ENCODE measurements at places on chromosomes 3 and 15.

DNA sequence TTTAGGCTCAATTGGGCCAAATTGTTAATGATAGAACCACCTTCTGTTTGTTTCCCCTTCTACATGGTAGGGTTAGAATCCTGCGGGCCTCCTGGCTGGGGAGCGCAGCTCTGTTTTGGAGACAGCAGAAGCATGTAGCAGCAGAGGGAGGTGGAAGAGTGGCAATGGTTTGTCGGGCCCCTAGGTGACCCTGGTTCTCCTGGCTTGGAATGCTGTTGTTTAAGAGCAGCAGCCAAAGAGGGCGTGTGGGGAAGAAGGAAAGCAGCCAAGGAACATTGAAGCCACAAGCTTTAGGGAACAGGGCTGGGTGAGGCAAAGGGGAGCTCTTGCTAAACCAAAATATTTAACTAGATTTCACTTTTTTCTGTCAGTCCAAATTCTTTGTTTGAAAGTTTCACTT is 213.7 kb upstream of the NR2E3 start:
- no peak for DNase-seq

DNA sequence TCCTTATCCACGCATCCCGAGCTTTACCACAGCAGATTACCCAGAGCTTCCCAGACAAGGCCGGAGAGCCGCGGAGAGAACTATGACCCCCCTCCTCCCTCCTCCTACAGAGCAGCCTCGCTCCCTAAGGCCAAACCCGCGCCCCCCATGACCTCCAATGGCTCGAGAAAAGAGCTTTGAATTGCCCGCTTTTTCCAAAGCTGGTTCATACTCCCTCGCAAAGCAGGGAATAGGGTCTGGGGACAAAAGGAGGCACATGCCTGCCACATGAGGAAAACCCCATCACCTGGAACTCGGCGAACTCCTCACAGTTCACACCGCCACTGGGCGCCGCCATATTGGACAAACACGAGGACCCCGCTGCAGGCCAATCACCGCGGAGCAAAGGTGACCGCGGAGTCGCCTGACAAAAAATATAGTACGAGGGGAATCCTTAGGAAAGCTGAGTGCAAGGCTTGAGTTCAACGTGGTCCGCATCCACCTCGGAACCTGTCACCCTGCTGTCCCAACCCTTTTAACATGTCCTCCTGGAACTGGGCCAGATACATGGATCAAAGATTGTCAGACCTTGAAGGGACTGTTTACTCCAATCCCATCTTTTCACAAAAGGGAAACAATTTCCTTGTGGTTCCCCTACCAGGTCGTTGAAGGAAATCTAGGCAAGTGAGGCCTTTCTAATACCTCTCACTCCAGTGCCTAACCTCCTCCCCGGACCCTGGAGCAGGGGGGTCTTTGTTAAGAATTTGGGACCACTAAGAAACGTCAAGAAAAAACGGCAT is at the start of gene MIX23:
Gene MIX23, minus strand, starts transcription at position 344 of the 779 bp plus-strand sequence. Its CDS starts 7 bp downstream, at position 337.
- peak; percentile 67 for DNase-seq

GRCh38 chr3:65762235-65762580 is 276.5 kb downstream of the MAGI1 start:
- DNase-seq = no peak

DNA sequence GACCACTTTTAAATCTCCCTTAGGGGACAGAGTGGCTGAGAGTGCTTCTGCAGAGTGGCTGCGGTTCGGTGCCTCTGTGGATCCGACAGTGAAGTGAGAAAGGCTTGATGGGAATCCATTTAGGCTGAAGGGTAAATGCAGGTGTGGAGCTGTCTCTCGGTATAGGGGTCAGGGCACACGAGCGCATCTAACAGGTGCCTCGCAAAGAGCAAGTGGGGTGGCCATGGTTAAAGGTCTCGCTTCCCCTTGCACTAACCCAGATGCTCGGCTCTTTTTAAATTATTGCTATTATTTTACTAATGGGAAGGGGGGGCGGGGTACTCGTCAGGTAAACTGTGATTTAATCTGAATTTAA is 598 bp upstream of the GJD2 start:
- no peak for DNase-seq

GRCh38 chr15:74892313-74892712 is 2.5 kb downstream of the MPI start:
- DNase-seq = peak; percentile 56

GRCh38 chr3:102235679-102236078 is 199.1 kb upstream of the ZPLD1 start:
- DNase-seq = peak; percentile 43

DNA sequence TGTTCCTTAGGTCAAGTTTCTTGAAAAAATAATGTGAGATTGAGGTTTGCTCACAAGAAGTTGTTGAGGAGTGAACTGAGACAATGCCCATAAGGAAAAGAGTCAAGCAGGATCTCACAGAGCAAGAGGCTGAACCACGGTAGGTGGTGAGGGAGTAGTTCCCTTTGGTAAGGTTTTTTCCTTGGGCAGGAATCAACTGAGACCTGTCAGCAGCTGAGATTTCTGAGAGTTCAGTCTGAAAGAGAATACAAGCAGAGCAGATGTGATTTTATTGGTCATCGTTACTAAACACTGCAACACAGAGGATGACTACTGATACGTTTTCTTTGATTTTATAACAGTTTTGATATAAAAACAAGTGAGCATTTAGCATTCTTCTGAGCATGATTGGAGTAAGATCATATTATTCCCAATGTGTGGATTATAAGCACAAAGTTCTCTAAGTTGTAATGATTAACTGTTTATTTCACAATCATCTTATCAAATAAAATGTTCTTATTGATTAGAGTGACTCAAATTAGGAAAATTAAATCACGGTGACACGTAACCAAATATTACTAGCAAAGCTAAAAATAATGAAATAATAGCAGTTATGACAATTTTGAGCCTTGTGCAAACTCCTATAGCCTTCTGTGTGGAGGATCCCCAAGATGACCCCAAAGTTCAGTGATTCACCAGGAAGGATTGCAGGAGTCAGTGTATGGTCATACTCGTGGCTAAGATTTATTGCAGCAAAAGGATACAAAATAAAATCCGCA is 346.2 kb upstream of the ZNF717 start:
- DNase-seq = peak; percentile 2

GRCh38 chr3:101146946-101147345 is 153.7 kb upstream of the ABI3BP start:
- DNase-seq = no peak

DNA sequence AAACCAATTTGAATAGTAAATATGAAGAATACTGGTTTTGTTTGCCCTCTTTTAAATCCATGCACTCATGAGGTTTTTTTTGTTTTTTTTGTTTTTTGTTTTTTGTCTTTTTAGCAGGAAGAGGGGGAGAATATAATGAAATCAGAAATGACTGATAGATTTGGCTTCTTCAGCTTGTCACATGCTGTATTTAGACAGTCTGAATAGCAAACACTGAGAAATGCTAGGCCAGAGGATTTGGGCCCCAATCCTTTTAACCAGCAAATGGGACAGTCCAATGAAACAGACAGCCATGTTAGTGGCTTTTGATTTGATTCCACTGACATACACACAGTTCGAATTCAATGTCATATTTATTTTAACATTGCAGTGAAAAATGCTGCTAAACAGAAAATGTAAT is 14.2 kb upstream of the CEP152 start:
- no peak for DNase-seq

DNA sequence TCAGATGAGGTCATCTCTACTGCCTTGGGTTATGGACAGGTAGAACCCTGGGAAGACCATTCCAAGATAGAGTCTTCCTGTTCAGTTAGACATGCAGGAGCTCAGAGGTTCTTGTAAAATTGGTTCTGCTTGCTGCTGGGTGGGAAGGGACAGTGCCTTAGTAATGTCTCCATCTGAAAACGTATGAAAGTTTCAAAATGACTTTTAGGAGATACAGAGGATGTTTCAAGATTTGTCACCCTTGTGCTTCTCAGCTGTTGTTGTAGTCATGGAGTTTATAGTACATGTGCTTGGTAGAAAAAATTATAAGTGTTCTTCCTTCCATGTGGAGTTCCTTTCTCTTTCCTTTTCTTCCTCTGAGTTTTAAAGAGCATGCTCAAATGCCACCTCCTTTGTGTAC is 885.2 kb upstream of the CFAP20DC start:
- no peak for DNase-seq

- DNase-seq = peak; percentile 95
Measured at GRCh38 chr15:67039384-67040075, 25.9 kb upstream of the SMAD3 start.

DNA sequence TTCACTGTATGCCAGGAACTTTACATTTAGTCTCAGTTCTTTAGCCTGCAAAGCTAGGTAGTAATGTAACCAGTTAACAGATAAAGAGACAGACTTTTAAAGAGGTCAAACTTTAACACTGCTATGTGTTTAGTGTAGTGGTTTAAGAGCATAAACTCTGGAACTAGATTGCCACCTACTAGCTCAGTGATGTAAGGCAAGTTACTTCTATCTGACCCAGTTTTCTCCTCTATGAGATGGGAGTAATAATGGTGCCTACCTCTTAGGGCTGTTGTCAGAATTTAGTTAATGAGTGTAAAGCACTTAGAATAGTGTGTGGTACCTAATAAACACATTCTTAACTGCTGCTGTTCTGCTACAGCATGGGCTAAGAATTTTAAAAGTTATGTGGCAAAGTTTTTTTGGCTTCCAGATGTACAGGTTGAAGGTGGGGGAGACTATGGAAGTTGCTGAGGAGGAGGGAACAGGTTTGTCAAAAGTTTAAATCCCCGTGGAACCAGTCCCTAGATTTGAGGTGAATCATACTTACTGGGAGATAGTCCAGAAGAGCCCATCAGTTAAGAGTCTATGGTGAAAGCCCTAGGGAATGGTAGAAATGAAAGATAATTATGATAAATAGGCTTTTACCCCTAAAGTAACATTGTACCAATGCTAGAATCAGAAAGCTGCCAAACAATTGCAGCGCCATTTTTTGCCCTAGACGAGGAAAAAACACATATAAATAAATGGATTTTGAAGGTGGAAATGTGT is 13.9 kb downstream of the TSC22D2 start:
- peak; percentile 49 for DNase-seq

DNA sequence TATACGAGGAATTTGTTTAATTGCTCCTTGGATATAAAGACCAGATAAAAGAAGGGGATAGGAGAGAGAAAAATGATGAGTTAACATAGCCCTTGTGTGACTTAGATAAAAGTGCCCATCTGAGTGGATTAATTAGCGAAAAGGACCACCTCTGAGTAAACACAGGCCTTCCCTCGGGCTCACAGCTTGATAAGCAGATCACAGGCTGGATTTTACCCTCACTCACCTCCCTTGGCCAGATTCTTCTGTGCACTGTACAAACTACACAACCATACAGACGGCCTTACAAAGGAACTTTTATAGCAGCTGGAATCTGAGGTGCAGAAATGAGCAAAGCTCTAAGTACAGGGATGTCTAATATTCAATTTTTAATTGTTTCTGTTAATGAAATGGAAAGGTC is 112.4 kb upstream of the STT3B start:
- DNase-seq = no peak

GRCh38 chr15:57752436-57752835 is 45.9 kb downstream of the POLR2M start:
- no peak for DNase-seq

DNA sequence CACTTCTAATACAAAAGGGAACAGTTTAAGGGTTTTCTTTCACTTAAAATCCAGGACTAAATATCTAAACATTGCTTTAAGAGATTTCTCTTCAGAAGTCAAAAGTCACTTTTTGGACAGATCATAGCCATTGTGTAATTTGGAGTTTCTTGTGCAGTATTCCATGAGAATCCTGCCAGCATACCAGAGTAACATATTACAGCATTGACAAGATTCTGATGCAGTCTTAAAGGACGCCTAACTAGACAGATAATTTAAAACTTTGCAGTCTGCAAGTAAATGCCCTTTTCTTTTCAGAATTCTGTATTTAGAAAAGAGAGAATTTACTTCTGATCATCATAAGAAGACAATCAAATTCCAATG is 17.5 kb upstream of the IGSF10 start:
- no peak for DNase-seq

DNA sequence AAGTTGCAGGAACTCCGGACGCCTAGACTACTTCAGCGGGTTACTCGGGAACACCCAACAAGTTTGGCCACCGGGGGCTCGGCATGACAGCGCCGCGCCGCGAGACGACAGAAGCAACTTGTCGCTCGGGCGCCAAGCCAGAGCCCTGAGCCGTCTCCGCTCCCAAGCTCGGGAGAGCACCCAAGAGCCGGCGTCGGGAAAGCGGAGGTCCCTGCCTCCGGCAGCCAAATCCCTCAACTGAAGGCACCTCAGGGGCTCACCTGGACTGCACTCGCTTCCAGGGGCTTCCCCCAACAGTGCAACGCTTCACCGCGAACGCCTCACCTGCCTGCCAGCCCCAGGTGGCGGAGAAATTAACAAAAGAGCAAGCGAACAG is 640 bp downstream of the MB21D2 start:
- peak; percentile 57 for DNase-seq

DNA sequence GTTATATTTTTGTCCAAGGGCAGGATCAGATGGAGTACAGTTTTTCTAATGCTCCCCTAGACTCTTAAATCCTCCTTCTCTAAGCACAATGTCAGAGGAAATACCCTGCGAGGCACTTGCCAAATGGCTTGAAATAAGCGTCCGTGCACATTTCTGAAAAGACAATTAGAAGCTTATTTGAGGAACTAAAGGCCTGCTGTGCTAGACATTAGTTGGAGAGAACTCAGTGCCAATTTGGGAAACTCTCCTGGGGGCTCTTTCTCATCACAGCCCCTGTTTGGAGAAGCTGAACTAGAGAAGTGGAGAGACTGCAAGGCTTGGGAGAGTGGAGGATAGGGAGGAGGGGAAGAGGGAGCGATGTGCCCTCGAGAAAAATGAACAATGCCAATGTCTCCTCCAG is 247.6 kb upstream of the C2CD4B start:
- no peak for DNase-seq

GRCh38 chr3:51306093-51306492 is 79.0 kb upstream of the MANF start:
- no peak for DNase-seq

- no peak for DNase-seq
Measured at GRCh38 chr15:38320181-38320580, 67.5 kb downstream of the SPRED1 start.

- no peak for DNase-seq
Measured at GRCh38 chr15:26438718-26439117, 334.1 kb downstream of the GABRB3 start.

- peak; percentile 48 for DNase-seq
Measured at GRCh38 chr3:99114565-99115291, 213.2 kb upstream of the DCBLD2 start.

DNA sequence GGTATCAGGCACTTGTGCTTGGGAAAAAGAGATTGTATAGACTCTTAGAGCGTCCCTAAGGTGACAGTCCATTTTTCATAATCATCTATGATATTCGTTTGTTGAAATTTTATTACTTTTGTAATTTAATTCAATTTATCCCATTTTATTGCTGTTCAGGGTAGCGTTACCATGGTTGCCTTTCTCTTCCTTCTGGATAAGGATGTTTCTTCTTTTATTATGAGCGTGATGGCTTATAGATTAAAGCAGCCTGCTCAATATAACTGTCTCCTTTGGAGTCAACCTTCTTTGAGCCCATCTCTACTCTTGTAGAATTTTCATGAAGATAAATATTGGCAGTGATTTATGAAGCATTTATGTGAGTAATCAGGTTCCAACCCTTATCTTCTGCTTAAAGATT is 182.0 kb downstream of the LRTM1 start:
- DNase-seq = no peak

GRCh38 chr3:126267976-126268615 is 87.7 kb upstream of the ALDH1L1 start:
- DNase-seq = no peak

All from bronchial epithelial cell (primary cell).